ENCODE measurements at places on chromosomes 7 and 10.

- DNase-seq, result no peak
Observed at GRCh38 chr7:44631458-44632115, 25.2 kb downstream of the OGDH start.

DNA sequence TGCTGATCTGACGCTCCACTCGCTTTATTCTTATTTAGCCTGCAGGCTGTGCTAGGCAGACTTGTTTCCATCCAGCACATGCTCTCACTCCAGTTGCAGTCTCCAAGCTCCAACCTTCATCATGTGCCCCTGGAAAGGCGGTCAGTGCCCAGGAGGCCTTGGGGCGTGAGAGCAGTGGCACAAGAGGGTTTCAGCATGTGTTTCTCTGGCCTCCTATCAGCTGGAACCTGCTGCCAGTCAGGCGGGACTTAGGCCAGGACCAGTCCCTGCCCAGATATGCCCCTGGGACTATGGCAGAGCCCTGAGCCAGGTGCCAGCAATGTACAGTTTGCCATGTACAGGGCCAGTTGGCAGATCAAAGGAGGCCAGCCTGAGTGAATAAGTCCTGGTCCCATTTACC, 330.2 kb upstream of the FZD1 start:
- DNase-seq, result no peak

GRCh38 chr10:33325929-33326328, 8.5 kb downstream of the NRP1 start:
- no peak for DNase-seq

DNA sequence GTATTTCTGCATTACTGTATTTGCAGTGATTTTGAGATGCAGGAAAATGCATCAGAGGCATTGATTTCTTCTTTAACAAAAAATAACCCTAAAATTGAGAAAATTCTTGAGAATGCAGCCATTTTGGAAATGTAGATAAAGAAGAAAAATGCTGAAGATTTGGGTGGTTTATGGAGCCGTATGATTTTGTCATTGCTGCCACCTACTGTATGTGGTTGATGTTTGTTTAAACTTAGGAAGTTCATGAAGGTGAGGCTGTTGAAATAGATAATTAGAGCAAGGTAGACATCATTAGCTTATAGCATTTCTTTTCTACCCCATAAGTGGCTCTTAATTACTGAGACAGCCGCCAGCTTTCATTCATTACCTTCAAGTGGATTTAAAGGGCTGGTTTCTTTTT, 92.1 kb upstream of the SAMD8 start:
- DNase-seq, result no peak

DNA sequence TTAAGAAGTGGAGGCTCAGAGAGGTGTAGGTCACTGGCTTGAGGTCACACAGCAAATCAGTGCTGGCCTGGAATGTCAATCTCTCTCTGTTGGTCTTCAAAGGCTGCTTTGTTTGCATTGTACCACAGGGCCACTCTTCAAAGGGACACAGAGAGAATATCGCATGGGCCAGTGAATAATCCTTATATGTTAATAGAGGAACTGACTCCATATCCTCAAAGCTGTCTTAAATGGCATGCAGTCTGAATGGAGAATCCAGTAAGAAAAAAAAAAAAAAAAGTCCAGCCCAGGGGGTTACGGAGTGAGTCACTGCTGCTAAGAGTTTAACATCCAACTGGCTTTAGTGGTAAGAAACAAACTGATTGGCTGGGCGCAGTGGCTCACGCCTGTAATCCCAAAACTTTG, 54.1 kb downstream of the NRAP start:
- no peak for DNase-seq

DNA sequence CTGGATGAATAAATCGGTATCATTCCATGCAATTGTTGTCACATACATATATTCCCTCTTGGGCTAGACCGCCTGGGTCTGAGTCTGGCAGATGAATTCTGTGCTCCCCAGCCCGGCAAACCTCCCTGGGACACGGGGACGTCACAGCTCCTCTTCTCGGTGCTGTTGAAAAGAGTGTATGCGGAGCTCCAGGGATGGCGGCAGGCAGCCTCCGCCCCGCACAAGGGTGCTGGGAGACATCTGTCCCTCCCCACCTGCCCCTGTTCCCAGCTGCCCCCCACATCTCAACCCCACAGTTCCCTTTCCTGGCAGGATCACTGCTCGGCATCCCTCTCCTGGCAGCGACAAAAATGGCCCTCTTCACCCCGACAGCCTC, 32.1 kb downstream of the PRKAG2 start:
- no peak for DNase-seq

- no peak for DNase-seq
Observed at GRCh38 chr7:235576-236395, 43.4 kb downstream of the FAM20C start.

DNA sequence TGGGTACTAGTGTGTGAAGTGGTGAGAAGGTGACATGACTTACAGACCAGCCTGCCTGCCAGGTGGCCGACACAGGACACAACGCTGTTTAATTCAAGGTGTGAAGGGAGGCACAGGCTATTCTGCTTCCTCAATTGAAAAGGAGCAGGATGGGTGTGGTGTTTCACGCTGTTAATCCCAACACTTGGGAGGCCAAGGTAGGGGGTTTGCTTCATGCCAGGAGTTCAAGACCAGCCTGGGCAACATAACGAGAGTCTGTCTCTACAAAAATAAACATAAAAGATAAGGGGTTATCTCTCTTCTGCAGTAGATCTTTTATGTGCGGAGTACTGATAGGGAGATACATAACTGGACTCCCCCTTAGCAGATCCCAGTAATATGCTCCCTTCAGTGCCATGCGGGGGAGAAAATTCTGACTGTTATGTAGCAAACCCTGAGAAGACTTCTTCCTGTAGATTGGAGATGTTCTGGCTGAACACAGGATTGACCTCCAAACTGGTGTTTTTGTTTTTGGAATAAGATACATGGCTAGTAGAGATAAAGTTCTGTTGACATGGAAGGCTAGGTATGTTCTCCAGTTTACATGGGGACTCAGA, 63.2 kb downstream of the CCNY start:
- no peak for DNase-seq

- DNase-seq, result no peak
Observed at GRCh38 chr10:57955076-57955475, 312.6 kb downstream of the IPMK start.

- no peak for DNase-seq
Observed at GRCh38 chr7:23072048-23072447, 33.5 kb upstream of the KLHL7 start.

DNA sequence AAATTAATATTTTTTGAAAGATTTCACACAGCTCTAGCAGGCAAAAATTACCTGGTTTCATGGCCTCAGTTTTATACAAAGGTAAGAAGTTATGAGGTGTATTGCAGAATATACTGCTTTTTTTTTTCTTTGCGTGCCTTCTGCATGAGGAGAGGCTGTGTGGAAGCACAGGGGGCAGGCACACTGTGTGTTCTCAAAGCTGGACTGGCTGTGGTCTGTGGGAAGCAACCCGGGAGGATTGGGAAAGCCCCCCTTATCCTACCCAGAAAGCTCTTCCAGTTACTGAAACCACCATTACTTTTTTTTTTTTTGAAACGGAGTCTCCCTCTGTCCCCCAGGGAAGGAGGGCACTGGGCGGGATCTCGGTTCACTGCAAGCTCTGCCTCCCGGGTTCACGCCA, 25.0 kb downstream of the ADARB2 start:
- no peak for DNase-seq

DNA sequence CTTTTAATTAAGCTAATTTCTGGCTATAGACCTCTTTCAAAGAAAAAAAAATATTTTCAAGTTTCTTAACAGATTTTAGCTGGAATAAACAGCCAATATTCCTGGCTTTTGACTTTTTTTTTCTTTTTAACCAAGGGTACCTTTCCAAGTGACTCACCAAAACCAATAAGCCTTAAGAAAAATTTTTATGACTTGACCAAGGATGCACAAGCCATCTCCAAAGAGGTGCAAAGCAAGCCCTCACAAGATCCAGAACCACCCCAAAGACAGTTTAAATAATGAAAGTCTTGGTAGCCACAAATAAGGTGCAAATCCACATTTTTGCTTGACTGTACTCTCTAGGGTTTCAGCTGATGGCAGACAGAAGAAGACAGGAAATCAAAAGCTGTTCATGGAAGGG, 76.5 kb downstream of the MAPK8 start:
- no peak for DNase-seq

GRCh38 chr10:209357-209756, 74.1 kb downstream of the ZMYND11 start:
- no peak for DNase-seq

DNA sequence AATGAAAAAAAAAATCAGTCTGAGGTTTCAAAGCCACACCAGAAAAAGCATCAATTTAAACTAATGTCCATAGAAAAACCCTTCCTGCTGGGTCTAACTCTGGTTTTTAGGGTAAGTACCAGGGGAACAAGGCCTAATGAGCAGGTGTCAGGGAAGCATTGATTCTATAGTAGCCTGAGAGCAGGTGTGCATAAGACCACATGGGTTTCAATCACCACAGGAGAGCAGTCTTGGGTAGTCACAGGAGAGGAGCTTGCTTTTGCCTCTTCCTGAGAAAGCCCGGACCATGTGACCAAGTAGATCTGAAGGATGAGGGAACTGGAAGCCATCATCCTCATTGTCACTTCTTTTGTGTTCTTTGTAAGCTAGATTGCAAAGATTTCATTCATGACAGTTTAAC, 66.3 kb upstream of the AGK start:
- DNase-seq, result no peak

DNA sequence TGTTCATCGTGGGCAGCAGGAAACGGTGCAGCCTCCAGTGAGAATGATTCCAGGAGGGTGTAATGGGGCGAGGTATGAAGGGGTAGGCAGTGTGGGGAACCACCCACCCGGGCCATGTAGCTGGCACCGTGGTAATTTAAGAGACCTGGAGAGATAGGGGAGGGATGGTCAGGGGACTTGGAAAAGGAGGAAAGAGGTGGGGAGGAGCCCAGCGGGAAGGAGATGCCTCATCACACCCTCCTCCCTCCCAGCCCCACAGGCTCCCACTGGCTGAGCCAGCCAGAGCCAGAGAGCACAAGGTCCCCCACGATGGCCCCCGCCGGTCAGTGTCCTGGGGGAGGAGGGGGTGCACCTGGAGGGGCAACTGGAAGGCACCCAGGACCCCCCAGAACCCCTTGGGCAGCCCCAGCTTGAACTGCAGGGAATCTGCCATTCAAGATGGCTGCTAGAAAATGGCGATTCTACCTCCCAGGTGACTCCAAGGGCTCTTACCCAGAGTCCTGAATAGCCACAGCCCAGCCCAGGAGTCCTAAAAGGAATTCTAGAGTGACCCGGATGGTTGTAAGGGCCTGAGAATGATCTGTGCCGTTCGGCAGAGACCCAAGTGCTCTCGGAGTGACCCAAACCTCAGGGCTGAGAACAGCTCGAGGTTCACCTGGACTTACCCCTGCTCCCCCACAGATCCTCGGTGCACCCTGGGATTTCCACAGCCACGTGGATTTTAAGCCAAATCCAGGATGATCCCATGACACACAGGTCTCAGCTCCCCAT, 28.8 kb downstream of the CALML3 start:
- no peak for DNase-seq

GRCh38 chr10:102593074-102593803, 51.0 kb upstream of the TRIM8 start:
- no peak for DNase-seq

DNA sequence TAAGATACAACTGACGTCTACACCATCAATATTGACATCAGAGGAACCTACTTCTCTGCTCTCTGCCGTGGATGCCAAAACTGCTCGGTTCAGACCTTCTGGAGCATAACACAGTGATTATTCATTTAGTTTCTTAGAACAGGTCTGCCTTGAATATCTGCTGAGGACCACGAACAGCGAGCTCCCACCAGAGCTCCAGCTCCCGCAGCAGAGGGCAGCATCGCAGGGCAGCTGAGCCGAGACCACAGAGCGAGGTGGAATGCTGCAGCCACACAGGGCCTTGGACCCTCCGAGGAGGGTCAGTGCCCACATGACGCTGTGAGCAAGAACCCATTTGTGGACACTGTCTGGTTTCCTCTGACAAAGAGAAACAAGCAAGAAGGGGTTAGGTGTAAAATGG, 6.8 kb downstream of the VIPR2 start:
- no peak for DNase-seq

DNA sequence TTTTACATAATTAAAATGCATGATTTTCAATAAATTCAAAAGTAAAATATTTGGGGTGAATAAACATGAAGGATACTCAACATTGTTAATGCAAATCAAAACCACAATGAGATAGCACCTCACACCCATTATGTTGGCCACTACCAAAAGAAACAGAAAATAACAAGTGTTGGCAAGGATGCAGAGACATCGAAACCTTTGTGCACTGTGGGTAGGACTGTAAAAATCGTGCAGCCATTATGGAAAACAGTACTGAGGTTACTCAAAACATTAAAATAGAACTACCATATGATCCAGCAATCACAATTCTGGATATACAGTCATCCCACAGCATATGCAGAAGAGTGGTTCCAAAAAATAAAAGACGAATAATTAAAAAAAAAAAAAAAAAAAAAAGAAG, 13.1 kb downstream of the EZH2 start:
- no peak for DNase-seq

GRCh38 chr10:121159670-121160069, 308.5 kb downstream of the WDR11 start:
- peak; percentile 22 for DNase-seq

DNA sequence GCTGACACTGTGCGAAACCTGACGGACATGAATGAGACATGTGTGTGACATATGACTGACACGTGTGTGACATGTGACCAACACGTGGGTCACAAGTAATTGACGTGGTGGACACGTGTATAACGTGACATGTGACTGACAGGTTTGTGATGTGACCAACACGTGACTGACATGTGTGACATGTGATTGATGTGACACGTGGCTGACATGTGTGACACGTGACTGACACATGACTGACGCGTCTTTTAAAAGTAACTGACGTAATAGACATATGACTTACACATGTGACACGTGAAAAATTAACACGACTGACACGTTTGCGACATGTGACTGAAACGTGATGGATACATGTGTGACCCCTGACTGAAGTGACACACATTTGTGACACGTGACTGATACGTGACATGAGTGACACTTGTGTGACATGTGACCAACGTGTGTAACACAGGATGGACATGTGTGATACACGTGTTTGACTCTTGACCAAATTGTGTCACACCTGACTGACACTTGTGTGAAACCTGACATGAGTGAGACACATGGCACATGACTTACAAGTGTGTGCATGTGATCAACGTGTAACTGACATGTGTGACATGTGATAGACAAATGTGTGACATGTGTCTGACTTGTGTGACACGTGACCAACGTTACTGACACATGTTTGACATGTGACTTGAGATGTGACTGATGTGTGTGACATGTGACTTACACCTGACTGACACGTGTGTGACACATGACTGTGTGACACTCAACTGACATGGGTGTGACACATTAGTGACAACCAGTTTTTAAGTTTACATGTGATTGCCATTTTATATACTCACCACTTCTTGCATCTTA, 56.9 kb downstream of the ZNF92 start:
- no peak for DNase-seq

GRCh38 chr7:88600695-88601094, 158.8 kb upstream of the ZNF804B start:
- DNase-seq, result no peak

GRCh38 chr7:105698531-105698930, 117.2 kb upstream of the EFCAB10 start:
- no peak for DNase-seq

Measured in activated T-cell treated with anti-CD3 and anti-CD28 coated beads for 48 hours (primary cell).